ENCODE measurements at places on chromosomes 11 and 22. TPM values are rescaled to one million over a fixed set of nuclear protein-coding genes. Genes with fewer than 3 reads are reported as not detected.

The SCUBE1 gene
- total RNA-seq = 0.80 TPM

The CPT1B gene
- total RNA-seq = 12.1 TPM

The C1QTNF6 gene
- 2.0 TPM for total RNA-seq

The WT1 gene
- not detected for total RNA-seq

The PHETA2 gene
- 5.5 TPM for total RNA-seq

The SCUBE2 gene
- 3.0 TPM for total RNA-seq

The ANO1 gene
- 7.9 TPM for total RNA-seq

The ZDHHC13 gene
- 36.5 TPM for total RNA-seq

The C11orf87 gene
- total RNA-seq = 0.12 TPM

The OR52H1 gene
- total RNA-seq = not detected

The SLC35F2 gene
- 14.7 TPM for total RNA-seq

The UPB1 gene
- 0.12 TPM for total RNA-seq

The TMPRSS4 gene
- 208 TPM for total RNA-seq

The BACE1 gene
- total RNA-seq = 17.5 TPM

The NEFH gene
- total RNA-seq = not detected

The GATD1 gene
- 38.4 TPM for total RNA-seq

The SNX32 gene
- total RNA-seq = 0.12 TPM

The KRTAP5-7 gene
- 0.16 TPM for total RNA-seq

The RTL10 gene
- total RNA-seq = 14.0 TPM

The ANGPTL5 gene
- total RNA-seq = not detected

The GGT1 gene
- total RNA-seq = 2.9 TPM

The C11orf86 gene
- not detected for total RNA-seq

The TSPO gene
- total RNA-seq = 435 TPM

The DRICH1 gene
- 0.32 TPM for total RNA-seq

The JHY gene
- total RNA-seq = 1.6 TPM

The GNAZ gene
- total RNA-seq = 0.76 TPM

The SH3BP1 gene
- 40.2 TPM for total RNA-seq

The ARVCF gene
- 3.1 TPM for total RNA-seq

The MS4A4A gene
- 0.24 TPM for total RNA-seq

The OR52E8 gene
- total RNA-seq = not detected

The OR5M8 gene
- total RNA-seq = not detected

The RFPL2 gene
- not detected for total RNA-seq

The SPDYC gene
- not detected for total RNA-seq

The TRPC6 gene
- 0.36 TPM for total RNA-seq

The PAAF1 gene
- 9.8 TPM for total RNA-seq

The MPEG1 gene
- 1.8 TPM for total RNA-seq

Data from esophagus mucosa (tissue), 1 donor.